ENCODE measurements at places on chromosomes 3 and 15.

GRCh38 chr15:64894395-64895056 is 17.2 kb upstream of the ANKDD1A start:
- no peak for DNase-seq

DNA sequence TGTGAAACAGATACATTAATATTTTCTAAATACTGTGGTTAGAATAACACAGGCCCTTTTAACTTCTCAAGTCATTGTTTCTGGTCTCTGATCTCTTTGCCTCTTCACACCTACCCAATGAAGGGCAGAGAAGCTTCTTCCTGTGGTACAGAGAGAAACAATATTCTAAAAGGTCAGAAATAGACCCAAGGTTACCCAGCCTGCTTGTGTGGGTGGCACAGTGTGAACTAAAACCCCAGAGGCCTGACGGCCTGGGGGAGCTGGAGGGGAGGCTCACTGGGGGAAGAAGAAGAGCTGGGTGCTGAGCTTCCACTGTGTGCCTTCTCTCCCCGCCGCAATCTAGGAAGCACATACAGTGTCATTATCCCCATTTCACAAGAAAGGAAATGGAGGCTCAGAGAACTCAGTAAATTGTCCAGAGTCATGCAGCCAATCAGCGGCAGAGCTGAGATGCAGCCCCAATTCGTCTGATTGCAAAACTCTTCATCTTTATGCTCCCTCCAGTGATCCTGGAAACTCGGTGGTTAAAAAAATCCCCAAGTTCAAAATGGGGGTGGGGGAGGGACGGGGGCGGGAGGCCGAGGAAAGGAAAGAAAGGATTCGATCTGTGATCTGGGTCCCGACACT is 64.1 kb upstream of the HEG1 start:
- DNase-seq = no peak

- no peak for DNase-seq
Measured at GRCh38 chr3:150114873-150115540, 144.3 kb upstream of the PFN2 start.

- no peak for DNase-seq
Measured at GRCh38 chr3:169809230-169809795, 3.4 kb upstream of the LRRIQ4 start.

GRCh38 chr3:156131241-156131640 is 10.9 kb downstream of the KCNAB1 start:
- DNase-seq = no peak

GRCh38 chr3:186596568-186597287 is 16.1 kb upstream of the AHSG start:
- DNase-seq = no peak

- DNase-seq = peak; percentile 67
Measured at GRCh38 chr15:80798911-80799310, 19.7 kb downstream of the CEMIP start.

GRCh38 chr15:35843498-35843897 is 297.5 kb upstream of the DPH6 start:
- DNase-seq = no peak

DNA sequence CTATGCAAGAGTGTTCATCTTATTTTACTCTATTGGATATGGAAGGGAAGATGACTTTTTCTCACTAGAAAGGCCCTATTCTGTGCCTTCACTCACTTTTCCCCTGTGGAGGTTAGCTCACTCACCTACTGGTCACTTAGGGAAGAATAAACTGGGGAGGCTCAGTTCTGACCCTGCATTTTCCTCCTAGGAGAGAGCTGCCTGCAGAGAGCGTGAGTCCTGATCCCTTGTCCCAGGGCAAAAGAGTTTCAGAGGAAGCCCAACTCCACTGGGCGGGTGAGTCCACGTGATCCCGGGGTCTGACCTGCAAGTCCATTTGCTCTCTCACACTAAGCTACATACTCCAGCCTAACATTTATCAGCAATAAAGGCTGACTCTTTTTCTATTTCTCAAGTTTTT is 8.4 kb downstream of the MORC1 start:
- no peak for DNase-seq

GRCh38 chr15:76203346-76204108 is 107.7 kb downstream of the ETFA start:
- DNase-seq = no peak

DNA sequence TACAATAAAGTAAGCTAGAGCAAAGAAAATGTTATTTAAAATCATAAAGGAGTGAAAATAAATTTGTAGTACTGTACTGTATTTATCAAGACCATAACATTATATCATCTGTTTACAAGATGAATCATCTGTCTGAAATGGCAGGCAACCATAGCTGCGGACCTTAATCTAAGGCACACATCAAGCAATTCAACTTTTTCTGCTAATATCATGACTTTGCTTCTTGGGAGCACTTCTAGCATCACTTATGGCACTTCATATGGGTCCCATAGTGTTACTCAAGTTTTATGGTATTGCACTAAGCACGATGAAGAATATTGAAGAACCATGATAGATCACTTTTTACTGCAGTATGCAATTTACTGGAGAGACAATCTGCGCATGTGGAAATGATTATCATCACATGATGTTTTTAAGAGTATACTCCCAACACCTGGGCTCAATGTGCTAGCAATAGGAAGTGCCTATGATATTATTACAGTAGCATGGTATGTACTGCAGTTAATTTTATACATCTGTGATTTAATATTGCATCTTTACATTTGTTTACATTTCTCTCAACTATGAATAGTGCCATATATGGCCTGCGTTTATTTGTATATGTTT is 137.7 kb upstream of the NECTIN3 start:
- no peak for DNase-seq

GRCh38 chr3:49721596-49721895 is 2.1 kb upstream of the AMIGO3 start:
- DNase-seq = no peak

GRCh38 chr15:34262362-34262761 is 37.5 kb downstream of the EMC4 start:
- no peak for DNase-seq

DNA sequence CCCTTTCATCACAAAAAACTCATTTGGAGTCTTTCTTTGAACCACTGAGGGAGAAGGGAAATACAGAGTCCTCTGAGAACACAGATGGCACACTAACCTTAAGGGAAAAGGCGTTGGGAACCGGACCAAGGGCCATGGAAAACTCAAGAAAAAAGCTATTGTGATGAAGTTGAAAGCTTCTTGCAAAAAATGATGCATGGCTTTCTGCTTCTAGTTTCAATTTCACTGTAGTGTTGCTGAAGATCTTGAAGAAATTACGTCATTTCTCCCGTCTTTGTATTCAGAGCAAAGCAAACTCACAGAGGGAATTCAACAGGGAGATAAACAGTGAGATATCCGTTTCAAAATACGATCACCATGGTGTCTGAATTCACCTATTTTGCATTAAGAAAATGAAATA is 642.3 kb upstream of the ADAMTS9 start:
- no peak for DNase-seq

GRCh38 chr3:99319961-99320360 is 318.4 kb upstream of the COL8A1 start:
- DNase-seq = no peak

DNA sequence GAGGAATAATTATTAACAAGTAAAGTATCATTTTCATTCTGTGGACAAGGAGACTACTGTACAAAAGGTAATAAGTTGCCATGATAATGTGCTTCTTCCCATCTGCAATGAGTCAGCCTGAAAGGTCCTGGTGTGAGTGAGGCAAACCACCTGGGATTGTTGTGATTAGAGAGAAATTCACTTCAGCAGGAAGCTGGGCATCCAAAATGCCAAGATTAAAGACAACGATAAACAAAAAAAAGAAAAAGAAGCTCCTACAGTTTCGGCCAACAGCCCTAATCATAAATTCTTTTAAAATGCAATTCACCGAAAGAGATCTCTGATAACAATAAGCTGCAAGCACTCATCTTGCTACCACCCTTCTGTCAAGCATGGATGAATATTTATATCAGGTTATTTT is 507.8 kb downstream of the TUSC7 start:
- no peak for DNase-seq

DNA sequence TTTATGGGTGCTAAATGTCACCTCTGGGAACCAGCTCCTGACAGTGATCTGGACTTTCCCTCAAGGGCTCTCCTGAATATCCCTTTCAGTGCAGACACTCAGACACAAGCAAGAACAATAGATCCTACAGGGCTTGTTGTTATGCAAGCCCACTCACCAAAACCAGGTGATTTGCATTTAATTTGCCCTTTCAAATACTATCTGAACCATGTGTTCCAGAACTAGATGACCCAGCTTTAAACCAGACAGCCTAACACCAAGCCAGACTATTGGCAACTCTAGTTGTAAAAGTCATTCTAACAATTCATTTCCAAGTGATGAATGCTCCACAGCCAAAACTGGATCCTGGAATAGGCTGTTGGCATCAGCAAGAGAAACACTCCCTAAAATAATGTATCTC is 5.6 kb upstream of the ATP8B4 start:
- DNase-seq = no peak

DNA sequence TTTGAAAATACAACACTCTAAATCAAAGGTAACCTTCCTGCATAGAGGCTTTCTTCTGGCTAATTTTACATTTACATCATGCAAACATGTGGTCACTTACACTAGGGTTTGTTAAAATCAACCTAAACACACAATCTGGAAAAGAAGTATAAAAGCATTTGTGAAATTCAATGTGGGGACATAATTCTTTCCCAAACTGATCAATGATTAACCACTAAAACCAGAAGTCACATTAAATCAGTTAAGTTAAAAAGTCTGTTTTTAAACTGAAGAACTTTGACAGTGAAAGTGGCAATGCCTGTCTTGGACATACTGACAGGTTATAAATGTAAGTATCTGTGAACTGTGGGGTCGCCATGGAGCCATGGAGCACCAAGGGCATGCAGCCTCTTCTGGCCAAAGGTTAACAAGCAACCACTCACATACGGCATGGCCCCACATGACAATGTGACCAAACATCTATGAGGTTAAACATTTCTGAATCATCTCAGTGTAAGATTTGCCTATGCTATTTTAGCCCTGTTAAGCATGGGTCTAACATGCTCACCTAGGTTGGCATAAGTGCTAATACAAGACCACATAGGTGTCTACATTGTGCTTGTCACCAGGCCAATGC is 278.2 kb downstream of the CTNNB1 start:
- DNase-seq = no peak

GRCh38 chr3:4986782-4987537 is 7.7 kb downstream of the BHLHE40 start:
- DNase-seq = peak; percentile 70

GRCh38 chr15:48965972-48966371 is 2.3 kb upstream of the SHC4 start:
- peak; percentile 74 for DNase-seq

GRCh38 chr3:59803268-59803667 is 753.4 kb upstream of the CFAP20DC start:
- DNase-seq = peak; percentile 46

GRCh38 chr3:48433472-48434118 is 3.7 kb upstream of the PLXNB1 start:
- no peak for DNase-seq

DNA sequence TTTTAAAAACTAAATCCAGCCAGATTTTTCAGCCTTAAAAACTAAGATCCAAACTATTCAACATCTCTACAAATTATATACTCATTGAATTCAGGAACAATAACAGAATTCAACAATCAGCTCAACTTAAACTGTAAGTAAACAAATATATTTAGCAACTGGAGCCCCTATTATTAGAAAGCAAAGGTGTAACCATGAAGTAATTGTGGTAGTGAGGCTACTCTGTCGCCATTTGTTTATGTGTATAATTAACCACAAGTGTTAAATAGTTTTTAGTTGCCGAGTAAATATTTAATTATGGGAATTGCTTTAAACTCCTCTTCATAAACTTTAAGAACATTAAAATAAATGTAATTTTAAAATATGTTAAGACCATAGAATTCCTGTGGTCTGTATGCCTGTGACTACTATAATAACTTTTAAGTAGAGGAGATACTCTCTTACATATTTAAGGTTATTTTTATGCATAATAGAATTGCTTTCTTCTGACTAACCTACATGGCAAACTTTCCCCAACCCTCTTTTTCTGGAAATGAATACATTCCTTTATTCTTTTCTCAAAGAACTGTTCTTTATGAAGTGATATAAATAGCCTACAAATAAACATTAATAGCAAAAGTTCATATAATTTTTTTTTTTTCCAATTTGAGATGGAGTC is 51.2 kb downstream of the MFN1 start:
- no peak for DNase-seq

Data from NCI-H82 (cell line).